Activated CD8-positive, alpha-beta memory T cell treated with anti-CD3 and anti-CD28 coated beads for 1 hour (primary cell): ENCODE measurements at places on chromosomes 3 and 15.

GRCh38 chr15:97995881-97996603 lies 35.5 kb downstream of the ARRDC4 start:
- DNase-seq = no peak

DNA sequence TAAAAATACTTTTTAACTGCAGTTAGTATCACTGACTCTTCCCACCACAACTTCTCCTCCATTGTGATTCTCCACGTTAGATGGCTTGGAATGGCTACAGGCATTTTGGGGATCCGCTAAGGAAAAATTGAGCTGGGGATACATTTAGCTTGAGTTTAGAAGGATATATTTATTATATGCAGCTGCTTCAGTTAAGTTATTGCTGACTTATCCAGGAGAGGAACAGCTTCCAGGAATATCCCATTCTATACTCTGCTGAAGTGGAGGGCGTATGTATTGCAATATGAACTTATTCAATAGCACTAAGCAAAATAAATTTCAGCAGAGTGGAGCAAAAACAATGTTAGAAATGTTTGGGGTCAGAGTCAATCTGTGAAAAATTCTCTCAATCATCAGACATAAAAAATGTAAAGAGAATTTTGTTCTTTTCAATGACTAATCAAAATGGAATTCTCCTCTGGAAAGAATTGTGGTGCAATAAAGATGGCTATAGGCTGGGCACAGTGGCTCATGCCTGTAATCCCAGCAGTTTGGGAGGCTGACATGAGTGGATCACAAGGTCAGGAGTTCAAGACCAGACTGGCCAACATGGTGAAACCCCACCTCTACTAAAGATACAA lies 84.7 kb downstream of the NCEH1 start:
- no peak for DNase-seq

DNA sequence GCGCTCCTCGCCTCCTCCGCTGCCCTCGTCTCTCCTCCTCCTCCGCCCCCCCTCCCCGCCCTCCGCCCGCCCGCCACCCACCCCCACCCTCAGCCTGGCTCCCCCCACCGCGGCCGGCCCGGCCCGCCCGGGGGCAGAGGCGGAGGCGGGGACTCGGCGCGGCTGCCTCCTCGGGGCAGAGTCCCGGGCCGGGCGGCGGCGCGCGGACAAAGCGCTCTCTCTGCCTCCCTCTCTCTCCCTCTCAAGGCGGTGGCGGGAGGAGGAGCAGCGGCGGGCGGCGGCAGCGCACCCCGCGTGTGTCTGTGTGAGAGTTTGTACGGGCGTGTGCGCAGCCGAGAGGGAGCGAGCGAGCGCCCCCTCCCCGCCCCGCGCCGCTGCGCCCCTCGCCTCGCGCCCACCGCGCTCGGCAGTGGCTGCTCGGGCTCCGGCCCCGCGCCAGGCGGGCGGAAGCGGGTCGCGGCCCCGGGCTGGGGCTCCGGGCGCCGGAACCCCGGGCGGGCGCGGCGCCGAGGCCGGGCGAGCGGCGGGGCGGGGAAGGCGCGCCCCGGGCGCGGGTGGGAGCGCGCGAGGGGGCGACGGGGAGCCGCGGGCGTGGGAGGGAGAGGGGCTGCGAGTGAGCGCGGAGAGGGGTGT lies at the start of gene IGF2BP2:
Gene IGF2BP2, minus strand, starts transcription at position 37 of the 633 bp plus-strand sequence. CDS start 82 bp downstream, outside the sequence.
- no peak for DNase-seq

- DNase-seq = no peak
Observed at GRCh38 chr15:88970232-88970631, 57.1 kb upstream of the MFGE8 start.

DNA sequence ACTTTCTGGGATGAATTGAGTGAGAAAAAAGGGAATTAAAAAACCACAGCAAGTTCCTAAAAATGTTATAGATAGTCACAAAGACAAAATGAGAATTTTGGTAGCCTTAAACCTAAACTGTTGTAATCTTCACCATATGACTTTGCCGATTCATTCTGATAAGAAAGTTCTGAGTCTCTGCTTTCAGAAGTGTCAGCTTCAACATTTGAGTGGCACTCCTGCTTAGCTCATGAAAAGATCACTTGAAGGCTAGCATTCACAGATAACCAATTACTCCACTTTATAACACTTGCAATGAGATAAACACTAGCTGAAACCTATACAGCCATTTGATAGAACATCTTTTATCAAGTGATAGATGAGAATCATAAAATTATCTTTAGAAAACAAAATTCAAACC lies 288.1 kb upstream of the POU1F1 start:
- DNase-seq = no peak

- no peak for DNase-seq
Observed at GRCh38 chr3:16794257-16794656, 90.5 kb upstream of the PLCL2 start.

DNA sequence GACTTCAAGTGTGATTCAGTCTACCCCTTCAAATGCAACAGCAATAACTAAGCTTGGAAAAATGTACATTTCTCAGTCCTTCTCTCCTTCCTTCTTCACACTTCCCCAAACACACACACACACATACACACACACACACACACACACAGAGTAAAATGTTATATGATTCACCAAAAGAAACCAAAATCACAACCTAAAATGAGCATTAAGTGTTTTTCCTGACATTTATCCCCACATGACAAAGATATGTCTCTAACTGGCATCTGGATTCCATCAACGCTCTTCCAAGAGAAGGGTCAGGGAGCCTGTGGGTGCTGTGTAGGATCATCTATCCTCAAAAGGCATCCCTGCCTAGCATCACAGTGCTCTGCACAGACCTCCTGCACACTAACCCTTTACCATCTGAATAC lies 21.0 kb downstream of the PDZRN3 start:
- DNase-seq = no peak

GRCh38 chr15:90677807-90678790 lies 39.0 kb upstream of the BLM start:
- no peak for DNase-seq

DNA sequence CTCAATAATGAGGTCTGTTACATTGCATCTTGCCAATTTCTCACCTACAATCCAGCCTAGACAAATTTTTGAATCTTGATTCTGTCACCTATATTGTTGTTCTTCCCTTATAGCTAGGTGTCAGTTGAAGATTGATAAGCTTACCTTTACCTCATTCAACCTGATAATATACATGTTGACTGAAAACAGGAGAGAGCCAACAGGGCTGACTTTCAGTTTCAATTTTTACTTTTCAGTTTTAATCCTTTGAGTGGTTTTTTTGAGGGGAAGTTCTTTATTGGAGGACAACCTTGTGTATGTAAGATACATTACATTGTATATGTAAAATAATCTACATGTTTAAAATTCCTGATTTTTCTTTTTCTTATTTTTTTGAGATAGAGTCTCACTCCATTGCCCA lies 5.8 kb downstream of the ATP13A5 start:
- no peak for DNase-seq

DNA sequence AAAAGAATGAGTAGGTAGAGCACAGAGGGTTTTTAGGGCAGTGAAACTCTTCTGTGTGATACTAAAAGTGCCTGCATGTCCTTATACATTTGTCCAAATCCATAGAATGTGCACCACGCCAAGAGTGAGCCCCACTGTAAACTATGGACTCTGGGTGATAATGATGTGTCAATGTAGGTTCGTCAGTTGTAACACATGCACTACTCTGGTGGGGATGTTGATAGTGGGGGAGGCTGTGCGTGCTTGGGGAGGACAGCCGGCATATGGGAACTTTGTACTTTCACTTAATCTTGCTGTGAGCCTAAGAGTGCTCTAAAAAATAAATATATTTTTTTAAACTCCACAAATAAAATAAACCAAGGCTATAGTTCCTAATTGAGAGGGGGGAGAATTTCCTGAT lies 319.2 kb downstream of the SHQ1 start:
- DNase-seq = no peak

DNA sequence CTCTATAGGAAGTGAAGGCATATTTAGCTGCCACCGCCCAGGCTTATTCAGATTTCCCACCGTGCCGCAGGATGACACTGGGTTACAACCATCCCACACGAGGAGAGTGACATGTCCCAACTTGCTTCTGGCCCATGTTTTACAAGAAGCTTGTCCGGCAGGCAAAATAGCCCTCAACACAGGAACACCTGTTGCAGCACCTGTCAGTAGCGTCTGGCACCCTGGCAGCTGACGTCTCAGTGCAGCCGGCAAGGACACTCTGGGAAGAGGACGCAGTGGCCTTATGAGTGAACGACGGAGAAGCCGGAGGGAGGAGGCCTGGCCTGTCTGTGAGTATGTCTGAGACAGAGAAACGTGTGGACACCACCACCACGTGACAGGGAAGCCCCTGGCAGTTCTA lies 32.1 kb downstream of the FAM174B start:
- DNase-seq = no peak

GRCh38 chr15:57947781-57948180 lies 117.7 kb downstream of the ALDH1A2 start:
- DNase-seq = no peak

DNA sequence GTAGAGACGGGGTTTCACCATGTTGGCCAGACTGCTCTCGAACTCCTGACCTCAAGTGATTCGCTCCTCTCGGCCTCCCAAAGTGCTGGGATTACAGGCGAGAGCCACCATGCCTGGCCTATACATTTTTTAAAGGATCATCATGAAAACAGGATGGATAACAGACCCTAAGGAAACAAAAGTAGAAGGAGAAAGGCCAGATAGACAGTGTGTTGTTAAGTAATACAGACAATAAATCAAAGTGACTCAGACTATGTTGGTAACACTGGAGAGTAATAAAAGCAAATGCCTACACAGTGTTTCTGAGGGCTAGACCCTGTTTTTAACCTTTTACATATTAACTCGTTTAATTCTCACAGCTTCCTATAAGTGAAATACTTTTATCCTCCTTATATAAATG lies 133.8 kb upstream of the MCTP2 start:
- DNase-seq = no peak

DNA sequence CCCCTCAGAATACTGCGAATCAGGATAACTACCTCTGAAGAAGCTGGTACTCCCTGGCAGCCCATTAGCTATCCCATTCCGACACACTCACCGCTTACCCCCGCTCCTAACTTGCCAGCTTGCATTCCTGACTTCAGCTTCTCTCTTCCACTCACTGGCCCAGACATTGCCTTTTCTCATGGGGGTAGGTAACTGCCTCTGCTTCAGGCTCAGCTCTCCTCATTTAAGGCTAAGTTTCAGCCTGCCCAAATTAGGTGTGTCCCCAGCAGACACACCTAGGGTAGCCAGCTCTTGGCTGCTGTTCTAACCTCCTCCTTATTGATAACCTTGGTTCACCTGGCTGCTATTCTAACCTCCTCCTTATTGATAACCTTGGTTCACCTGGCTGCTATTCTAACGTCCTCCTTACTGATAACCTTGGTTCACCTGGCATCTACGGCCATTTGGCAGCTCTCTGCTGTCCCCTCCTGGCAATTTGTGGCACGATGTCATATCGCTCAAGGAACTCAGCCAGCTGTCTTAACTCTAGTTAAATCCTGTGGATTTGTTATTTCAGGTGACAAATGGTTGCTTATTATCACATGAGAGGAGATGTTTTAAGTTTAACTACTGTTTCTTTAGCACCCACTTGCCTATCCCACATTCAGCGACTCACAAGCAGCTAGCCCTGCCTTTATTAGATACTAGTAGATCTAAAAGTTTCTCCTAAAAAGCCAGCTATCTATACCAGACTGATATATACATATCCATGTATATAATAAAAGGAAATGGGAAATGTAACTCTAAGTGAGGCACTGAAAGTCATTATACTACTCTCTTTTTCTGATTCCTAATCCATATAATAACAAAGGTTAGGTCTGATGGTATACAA lies 106.5 kb upstream of the ACP3 start:
- DNase-seq = no peak

GRCh38 chr15:48642795-48643194 lies 2.7 kb downstream of the FBN1 start:
- DNase-seq = no peak

DNA sequence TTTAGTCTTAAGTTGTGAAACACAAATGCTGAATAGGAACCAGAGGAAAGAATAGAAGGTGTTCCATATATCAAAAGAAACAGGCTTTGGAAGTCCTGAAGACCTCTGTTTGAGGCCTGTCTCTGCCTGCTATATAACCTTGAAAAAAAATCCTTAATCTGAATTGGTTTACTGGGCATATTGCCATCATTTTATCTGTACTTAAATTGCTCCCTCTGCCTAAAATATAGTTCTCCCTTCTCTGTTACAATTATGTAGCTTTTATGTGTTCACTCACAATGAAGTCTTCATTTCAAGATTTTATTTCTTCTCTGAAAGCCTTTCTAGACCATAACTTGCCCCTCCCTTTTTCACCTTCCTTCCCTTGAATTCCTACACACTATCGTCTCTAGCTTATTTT lies 21.2 kb downstream of the ARL13B start:
- DNase-seq = no peak

GRCh38 chr3:11566916-11567315 lies 76.8 kb downstream of the VGLL4 start:
- no peak for DNase-seq

DNA sequence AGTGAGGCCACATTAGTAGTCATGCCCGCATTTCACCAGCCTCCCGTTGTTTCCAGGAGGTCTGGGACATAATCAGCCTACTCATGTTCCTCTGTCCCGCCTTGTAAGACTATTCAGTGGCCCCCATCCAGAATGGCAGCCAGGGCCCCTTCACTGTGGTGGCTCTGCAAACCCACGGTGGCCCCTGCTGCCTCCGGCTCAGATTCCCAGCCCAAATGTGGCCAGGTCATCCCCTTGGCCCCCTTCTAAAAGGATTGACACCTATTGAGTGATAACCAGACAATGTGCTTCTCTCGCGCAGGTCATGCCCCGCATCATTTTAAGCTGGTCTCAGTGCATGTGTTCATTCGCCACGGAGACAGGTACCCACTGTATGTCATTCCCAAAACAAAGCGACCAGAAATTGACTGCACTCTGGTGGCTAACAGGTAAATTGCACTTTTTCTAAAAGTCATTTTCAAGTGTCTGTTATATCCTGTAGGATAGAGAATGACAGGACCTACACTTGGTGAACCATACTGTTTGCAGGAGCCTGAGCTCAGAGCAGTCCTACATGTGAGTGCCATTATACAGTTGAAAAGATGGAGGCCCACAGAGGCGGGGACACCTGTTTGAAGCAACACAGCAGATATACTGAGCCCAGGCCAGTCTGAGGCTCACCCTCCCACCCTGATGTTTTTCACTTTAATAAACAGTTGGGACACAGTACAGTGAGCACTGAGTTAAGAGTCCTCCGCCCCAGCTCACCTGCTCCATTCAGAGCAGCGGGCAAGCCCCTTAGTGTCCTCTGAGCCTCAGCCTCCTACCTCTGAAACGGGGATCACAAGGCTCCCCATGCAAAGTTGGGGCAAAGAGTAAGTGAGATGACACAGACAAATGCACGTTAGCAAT lies 47.7 kb downstream of the PXYLP1 start:
- DNase-seq = no peak

DNA sequence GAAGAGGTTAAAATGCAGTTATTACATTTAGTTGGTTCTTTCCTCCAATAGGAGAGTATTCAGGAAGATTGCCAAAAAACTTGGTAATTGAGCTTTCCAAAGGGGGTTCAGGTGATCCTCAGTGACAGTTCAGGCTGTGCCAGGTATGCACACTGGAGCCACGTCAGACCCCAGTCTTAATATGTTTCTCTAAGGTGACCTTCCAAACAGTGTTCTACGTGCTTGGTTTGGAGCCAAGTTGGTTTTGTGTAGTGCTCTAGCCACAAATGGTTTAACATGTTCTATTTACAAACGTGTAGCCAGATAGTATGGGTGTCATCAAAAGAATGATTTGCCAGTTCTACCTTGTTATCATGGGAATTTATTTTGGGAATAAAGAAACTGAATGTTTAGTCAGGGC lies 21.0 kb downstream of the CTDSPL start:
- DNase-seq = no peak

- DNase-seq = no peak
Observed at GRCh38 chr15:40392986-40393948, 10.7 kb downstream of the KNSTRN start.

GRCh38 chr15:101169495-101170071 lies 82.3 kb downstream of the CHSY1 start:
- DNase-seq = no peak
